Stimulated activated CD8-positive, alpha-beta memory T cell treated with anti-CD3 and anti-CD28 coated beads, Interleukin-4, amount 100 ng/mL, for 24 hours (primary cell): ENCODE measurements at places on chromosomes 1 and 21.

- DNase-seq, result no peak
Observed at GRCh38 chr1:220426989-220427388, 100.9 kb upstream of the MARK1 start.

DNA sequence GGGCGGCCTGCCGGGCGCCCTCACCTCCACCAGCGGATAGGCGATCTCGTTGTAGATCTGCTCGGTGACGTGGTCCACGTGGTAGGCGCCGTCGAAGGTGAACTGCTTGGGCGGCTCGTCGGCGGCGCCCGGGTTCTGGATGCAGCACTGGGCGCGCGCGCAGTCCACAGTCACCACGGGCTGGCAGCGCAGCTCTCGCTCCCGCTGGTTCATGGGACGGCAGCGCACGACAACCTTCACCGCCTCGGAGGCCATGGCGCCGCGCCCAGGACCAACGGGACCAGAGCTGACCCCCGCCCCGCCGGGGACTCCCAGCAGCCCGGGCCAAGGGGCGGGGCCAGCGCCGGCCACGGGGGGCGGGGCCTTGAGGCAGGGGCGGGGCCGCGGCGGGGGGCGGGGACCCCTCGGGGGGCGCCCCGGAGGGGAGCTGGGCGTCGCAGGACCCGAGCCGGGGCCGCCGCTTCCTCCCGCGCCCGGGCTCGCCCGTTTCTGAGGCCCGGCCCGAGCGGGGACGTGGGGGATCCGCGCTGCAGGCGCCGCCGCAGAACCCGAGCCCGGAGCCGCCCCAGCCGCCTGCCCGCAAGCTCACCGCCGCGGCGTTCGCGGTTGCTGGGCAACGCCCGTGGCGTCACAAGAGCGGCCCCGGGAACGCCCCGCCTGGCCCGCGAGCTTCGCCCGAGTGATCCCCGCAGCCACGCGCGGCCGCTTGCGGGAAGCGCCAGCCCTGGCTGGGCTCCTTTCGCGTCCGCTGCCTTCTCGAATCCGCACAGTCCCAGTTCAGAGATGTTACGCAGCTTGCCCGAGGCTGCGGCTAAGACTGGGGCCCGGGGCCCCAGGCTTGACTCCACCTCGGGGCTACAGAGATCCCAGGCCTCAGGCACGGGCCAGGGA is at the start of gene KIF17:
KIF17 (minus strand) TSS at position 556 of the 891 bp plus-strand sequence; CDS start at position 255, 301 bp downstream.
- peak; percentile 48 for DNase-seq

- no peak for DNase-seq
Observed at GRCh38 chr1:198531891-198532290, 8.6 kb downstream of the ATP6V1G3 start.

DNA sequence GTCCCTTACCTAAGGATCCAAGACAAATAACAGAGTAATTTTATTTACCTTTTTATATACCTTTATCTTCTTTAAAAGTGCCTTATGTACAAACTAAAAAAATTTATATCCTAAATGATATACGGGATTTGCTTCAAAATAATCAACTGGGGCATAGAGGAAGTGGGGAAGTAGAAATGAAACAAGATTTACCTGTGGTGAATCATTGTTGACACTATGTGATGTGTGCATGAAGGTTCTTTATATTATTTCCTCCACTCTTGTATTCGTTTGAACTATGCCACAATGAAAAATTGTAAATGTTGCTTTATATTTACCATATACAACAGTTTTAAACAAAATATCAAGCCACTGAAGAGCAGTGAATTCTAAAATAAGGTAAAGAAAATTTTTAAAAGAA is 13.0 kb downstream of the RGS7 start:
- DNase-seq, result no peak

DNA sequence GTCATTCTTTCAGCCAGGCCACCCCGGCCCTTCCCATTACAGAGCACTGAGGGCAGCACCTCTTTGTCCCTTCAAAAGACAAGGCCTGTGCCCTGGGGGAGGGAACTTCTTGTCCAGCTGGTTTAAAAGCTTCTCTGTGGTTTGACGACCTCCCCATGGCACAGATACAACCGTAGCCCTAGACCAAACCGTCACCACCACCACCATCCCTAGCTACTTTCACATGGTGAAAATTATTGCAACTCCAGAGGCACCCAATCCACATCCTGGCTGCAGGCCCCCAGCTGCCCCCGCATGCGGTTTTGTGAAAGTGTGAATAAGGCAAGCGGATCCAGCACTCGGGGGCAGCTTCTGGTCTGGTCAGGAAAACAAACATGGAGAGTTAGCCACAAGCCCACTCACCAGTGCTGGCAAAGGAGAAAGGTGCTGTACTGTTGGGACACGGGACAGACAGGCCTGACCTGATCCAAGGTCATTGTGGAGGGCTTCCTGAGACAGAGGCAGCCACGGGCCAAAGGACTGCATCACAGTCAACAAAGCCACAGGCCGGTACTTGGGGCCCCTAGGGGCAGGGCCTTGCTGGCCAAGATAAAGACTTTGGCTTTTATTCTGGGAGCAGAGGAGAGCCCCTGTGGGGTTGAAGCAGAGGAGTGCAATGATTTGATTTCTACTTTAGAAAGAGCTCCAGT is 31.2 kb downstream of the CDCA8 start:
- no peak for DNase-seq

GRCh38 chr1:230901671-230902070 is 33.4 kb upstream of the C1orf198 start:
- no peak for DNase-seq

GRCh38 chr1:36372617-36373016 is 13.1 kb downstream of the STK40 start:
- DNase-seq, result no peak

- DNase-seq, result peak; percentile 1
Observed at GRCh38 chr1:101506541-101507164, 269.8 kb downstream of the S1PR1 start.

DNA sequence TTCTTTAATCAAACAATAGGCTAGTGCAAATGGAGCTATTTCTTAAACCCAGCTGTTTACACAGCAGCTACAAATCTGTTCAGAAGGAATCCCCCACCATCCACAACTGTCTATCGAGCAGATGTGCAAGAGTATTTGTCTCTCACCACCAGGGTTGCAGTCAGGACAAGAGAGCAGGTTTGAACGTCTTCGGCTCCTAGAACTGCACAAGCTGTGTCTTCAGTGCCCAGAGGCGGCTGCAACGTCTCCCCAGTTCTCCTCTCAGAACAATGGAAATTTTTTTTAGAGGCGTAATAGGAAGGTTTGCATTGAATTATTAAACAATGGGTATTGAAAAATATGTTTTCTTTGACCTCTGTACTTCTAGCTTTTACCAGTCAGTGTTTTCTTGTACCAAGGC is 7.3 kb downstream of the OVAAL start:
- no peak for DNase-seq

DNA sequence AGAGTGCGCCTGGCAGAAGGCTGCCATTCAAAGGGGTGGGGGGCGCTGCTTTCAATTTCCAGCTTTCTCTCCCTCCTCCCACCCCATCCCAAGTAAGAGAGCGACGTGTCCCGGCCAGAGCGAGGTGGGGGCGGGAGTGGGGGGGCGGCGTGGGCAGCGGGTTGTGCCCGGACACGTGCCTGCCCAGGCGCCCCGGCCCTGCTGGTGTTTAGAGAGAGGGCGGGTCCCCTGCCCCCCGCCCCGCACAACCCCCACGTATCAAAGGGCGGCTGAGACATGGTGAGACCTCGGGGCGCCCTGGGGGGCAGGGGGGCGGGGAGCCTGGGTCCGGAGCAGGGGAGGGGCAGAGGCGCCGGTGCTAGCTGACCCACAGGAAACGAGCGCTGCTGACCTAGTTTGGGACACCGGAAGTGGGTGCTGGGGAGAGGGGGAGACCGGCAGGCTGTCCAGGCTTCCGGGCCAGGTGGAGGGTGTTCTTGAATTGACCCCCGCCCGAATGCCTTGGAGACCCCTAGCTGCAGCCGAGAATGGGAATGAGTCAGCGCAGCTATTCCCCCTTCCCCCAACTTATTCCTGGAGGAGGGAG is 1.3 kb downstream of the ZBTB7B start:
- no peak for DNase-seq

DNA sequence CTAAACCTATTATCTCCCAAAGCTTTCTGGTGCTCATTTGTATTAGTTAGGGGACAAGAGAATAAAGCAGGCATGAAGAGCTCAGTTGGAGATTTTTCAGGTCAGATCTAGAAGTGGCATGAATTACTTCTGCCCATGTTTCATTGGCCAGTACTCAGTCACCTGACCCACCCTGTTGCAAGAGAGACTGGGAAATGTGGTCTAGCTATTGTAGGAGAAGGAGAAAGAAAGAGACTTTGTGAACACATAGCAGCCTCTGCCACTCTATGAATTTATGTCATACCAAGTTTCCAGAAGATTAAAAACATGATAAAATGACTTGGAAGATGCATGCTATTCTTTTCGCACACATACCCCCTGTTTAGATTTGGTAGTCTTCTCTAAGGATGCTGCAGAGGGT is 302.3 kb upstream of the RUNX1 start:
- DNase-seq, result no peak

GRCh38 chr1:220955116-220955515 is 75.9 kb downstream of the HLX start:
- DNase-seq, result no peak

GRCh38 chr1:90761156-90761555 is 44.1 kb upstream of the BARHL2 start:
- DNase-seq, result no peak

- DNase-seq, result no peak
Observed at GRCh38 chr1:155518484-155518883, 44.1 kb downstream of the ASH1L start.

DNA sequence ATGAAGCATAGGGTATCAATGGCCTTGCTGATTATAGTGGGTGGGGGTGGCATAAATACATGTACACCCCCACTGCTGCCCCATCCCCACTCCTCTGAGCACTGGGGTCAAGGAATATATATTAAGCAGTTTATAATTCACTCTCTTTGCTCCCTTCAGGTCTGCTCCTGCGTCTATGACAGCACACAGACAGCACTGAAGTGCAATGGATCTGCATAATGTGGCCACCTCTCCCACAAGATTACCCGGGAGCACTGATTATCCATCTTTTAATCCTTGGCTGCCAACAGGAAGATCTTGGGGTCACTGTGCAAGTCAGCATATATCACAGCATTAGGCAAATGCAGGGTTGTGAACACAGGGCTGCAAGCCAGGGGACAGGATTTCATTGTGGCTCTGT is 19.3 kb downstream of the RXRG start:
- no peak for DNase-seq

- DNase-seq, result no peak
Observed at GRCh38 chr1:18794561-18794960, 64.9 kb downstream of the TAS1R2 start.

DNA sequence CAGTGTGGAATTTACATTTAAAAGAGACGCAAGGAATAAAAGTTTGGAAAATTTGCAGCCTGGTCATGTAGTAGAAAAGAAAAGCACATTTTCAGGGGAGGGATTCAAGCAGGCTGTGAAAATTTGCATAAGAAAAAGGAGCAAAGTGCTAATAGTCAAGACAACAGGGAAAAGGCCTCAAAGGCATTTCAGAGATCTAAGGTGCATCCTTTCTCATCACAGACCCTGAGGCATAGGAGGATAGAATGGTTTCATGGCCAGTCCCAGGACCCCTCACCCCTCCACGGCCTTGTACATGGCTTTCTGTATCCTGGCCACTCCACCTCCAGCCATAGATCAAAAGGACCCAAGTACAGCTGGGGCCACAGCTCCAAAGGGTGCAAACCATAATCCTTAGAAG is 380.5 kb upstream of the BRINP3 start:
- DNase-seq, result no peak

- DNase-seq, result no peak
Observed at GRCh38 chr1:59195151-59195550, 101.7 kb upstream of the FGGY start.

DNA sequence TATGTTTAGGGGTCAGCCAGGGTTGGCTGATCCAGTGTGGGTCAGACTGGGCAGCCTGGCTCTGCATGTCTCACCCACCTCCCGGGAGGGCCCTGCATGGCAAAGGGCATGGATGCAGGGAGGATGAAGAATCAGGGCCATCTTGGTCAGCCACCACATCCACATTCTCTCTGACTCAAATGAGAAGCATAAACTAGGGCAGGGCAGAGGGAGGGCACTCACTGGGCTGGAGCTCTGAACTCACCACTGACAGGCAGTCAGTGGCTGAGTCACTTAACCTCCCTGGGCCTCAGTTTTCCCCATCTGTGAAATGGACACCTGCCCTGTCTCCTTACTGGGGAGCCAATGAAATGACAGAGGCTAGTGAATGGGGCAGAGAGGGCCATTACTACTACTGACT is 4.3 kb upstream of the CELA2A start:
- no peak for DNase-seq

- DNase-seq, result no peak
Observed at GRCh38 chr1:43766086-43766784, 58.9 kb downstream of the ST3GAL3 start.

- DNase-seq, result no peak
Observed at GRCh38 chr1:241309651-241310050, 47.4 kb downstream of the RGS7 start.

DNA sequence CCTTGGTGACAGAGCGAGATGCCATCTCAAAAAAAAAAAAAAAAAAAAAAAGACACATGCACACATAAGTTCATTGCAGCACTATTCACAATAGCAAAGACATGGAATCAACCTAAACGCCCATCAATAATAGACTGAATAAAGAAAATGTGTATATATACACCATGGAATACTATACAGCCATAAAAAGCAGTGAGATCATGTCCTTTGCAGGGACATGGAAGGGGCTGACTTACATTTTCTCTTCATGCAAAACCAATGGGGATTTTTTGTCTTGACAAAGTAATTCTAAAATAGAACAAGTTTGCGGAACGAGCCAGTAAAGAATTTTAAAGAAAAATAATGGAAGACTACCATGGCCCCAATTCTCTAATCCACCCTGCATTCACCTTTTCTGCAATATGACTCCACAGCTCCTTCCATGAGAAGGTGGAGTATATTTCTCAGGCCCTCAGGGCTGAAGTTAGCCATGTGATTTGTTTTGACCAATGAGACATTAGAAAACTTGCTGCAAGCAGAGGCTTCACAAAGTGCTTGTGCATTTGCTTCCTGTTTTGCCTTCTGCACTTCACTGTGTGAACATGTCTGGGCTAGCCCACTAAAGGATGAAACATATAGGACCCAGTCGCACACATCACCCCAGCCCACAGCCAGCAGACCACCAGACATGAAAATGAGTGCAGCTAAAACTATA is 78.8 kb upstream of the NR5A2 start:
- DNase-seq, result no peak

GRCh38 chr1:214422137-214422671 is 129.2 kb downstream of the PTPN14 start:
- DNase-seq, result no peak

GRCh38 chr1:88357729-88358128 is 326.3 kb upstream of the PKN2 start:
- DNase-seq, result no peak

GRCh38 chr1:8941906-8942305 is 3.8 kb upstream of the CA6 start:
- no peak for DNase-seq

DNA sequence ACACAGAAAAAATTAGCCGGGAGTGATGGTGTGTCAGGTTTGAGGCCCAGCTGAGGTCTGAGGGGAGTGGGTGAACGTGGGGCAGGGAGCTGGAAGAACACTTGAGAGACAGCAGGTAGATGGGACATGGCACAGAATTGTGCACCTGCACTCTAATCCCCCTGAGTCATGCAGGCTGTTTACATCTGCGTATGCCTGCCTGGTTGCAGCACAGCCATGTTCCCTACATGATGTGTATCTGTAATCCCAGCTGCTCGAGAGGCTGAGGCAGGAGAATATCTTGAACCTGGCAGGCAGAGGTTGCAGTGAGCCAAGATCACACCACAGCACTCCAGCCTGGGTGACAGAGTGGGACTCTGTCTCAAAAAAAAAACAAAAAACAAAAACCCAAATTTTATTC is 44.8 kb downstream of the ATP5PO start:
- DNase-seq, result no peak
